Caco-2 (cell line): ENCODE measurements at places on chromosomes 16 and 17.

DNA sequence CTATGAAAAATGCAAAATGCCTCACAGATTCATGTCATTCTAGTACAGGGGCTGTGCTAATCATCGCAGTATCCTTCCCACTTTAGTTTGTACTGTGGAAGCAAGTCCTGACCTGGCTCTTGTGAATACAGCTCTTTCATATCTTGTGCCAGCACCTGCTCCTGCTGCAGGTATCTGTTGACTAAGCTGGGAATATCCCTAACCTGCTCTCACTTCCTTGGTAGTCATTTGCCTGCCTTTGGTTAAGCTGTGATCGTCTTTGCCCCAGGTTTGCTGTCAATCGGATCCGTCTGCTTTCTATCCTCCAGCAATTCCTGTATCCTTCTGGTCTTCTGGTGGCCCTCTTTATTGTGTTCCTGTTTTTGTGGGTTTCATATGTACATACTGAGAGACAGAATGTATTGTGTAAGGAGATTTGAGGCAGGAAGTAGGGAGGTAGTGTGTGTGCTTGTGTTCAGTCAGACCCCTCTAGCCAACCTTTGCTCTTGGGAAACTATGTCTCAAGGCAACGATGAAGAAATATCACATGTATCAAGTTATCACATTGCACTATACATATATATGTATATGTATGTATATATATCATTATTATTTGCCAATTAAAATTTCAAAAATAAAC lies 7.7 kb upstream of the GINS3 start:
- H3K36me3 ChIP-seq = no peaks in the 10 kb centered on the region
- no peaks in the 10 kb centered on the region for H3K27me3 ChIP-seq
- H3K27ac ChIP-seq = no peak overlapping the region
- no peak for DNase-seq
- H3K4me1 ChIP-seq = no peaks in the 10 kb centered on the region
- H3K4me3 ChIP-seq = no peak overlapping the region

- H3K27me3 ChIP-seq = no peaks in the 10 kb centered on the region
- no peak overlapping the region for H3K4me3 ChIP-seq
- no peak for DNase-seq
- peaks cover 11% of the 10 kb centered on the region for H3K36me3 ChIP-seq
- H3K27ac ChIP-seq = peak overlapping the region; percentile 39
- H3K4me1 ChIP-seq = peaks cover 8% of the 10 kb centered on the region
Observed at GRCh38 chr17:41970901-41971331, 4.3 kb downstream of the CNP start.

DNA sequence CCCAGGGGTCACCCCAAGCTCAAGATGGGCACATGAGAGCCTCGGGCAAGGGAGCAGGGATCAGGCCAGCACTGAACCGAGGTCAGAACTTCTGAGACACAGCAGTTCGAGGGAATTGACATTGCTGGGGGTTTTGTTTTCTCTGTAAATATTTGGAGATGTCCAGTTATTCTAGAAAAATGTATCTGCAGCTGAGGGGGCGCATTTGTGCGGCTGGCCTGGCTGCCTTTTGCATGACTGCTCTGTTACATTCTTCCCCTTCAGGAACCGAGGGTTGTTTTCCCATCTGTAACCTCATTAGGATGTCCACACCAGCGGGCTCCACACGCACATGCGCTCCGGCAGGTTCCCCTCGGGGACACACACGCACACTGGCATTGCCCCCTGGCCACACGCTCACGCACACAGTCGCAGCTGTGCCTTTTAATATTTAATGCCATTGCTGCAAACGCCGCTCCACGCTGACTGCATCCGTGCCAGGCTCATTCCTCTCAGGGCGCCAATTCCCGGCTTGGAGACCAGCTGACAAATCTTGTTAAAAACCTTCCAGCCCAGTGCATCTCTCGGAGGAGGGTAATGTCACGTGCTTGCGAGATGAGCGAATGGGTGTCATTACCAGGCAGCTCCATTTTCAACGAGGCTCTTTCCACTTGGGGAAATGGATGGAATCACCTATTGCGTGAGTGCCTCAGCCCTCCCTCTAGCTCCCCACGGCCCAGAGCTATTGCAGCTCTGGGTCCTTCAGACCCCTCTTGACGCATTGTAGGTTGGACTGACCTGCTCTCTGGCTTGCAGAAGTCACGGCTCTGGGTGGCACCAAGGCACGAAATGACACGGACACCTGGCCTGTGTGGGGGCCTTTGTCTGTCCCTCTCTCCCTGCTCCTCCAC lies 13.1 kb downstream of the CCR7 start:
- no peak overlapping the region for H3K4me3 ChIP-seq
- H3K27ac ChIP-seq = peak overlapping the region; percentile 65
- DNase-seq = peak; percentile 55
- H3K4me1 ChIP-seq = peaks cover 53% of the 10 kb centered on the region
- H3K27me3 ChIP-seq = no peaks in the 10 kb centered on the region

DNA sequence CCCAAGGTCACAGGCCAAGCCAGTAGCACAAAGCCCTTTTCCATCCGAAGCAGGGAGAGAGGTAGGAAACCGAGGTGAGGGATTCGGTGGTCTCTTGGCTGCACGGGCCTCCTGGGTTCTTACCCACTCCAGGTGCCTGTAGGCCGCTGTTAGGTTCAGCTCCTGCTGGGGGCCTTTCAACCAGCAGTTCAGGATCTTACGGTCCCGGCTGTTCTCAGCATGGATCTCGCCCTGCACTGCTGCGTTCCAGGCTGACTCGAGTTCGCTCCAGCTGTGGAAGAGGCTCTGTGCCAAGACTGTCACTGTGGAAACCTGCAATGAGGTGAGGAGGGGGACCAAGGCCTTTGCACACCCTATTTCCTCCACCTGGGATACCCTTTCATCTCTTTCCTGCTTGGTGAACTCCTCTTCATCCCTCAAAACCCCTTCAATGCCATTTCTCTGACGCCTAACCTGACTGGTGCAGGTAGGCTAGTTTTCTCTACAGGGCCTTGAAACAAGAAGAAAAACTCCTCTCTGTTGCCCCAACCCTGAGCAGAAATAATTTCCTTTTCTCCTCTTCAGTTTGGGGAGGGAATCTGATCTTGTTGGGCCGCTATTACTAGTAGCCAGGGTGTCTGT lies 103.6 kb downstream of the RMI2 start:
- DNase-seq = no peak
- no peak overlapping the region for H3K4me3 ChIP-seq
- H3K36me3 ChIP-seq = no peaks in the 10 kb centered on the region
- H3K4me1 ChIP-seq = no peaks in the 10 kb centered on the region

DNA sequence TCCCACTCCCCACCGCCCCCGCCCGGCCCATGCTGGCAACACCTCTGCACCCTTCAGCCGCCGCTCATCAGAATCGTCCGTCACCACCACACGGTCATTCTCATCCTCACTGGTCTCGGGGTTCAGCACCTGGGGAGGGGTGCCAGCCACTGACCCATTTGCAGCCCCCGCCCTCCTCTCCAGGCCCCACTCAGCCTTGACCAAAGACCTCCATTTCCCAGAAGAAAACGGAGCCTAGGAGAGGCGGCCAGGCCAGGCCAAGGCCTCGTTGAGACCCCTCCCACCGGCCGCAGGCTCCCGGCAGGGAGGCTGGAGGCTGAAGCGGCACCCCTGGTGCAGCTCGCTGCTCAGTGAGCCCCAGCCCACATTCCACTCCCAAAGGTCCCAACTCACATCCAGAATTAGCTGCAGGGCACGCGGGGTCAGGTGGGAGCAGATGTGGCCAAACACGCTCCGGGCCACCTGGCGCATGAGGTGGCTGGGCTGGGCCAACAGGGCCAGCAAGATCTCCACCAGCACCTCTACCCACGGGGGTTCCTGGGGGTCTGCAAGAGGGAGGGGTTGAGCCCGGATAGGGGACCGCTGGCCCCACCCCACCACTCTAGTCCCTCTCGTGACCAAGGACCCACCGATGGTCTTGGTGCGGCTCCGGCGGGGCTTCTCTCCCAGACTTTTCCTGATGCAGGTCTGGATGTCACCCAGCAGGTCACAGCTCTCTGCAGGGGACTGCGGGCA lies 9.8 kb downstream of the MYBBP1A start:
- H3K4me3 ChIP-seq = no peak overlapping the region
- no peaks in the 10 kb centered on the region for H3K36me3 ChIP-seq
- no peak overlapping the region for H3K27ac ChIP-seq
- no peaks in the 10 kb centered on the region for H3K27me3 ChIP-seq

GRCh38 chr16:81720973-81721906 lies 57.9 kb upstream of the PLCG2 start:
- peaks cover 17% of the 10 kb centered on the region for H3K4me1 ChIP-seq
- no peak for DNase-seq
- H3K27me3 ChIP-seq = no peaks in the 10 kb centered on the region

DNA sequence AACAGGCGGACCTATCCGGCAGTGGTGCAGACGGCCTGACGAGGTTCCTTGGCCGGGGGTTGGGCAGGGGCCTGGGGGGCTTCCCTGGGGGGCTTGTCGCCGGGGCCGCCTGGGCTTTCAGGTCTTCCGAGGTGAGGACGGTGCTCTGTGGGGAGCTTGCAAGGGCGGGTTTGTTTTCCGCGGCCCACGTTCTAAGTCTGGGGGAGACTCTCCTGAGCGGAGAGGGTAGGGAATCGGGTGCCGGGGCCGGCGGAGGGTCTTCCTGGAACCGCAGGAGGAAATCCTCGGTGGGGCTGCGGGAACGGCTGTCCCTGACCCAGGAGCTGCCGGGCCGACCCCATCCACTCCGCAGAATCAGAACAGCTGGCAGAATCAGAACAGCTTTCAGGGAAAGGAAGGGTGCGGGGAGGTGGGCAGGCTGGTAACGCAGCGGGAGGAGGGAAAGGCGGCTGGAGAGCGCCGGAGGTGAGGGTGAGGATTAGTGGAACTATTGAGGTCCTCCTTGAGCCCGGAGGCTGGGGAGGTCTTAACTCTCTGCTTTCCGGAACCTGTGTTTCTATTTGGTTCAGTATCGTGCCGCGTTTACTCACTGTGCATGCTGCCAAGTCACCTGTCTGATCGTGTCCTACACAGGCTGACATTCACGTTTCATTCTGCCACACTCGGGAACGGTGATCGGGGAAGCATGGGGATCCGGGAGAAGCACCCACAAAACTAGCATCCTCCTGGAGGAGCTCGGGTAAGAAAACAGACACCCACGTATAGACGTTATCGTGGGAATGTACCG lies 28.9 kb downstream of the CPSF4L start:
- peaks cover 19% of the 10 kb centered on the region for H3K4me1 ChIP-seq
- no peaks in the 10 kb centered on the region for H3K27me3 ChIP-seq
- DNase-seq = peak; percentile 52
- H3K27ac ChIP-seq = peak overlapping the region; percentile 98
- peak overlapping the region; percentile 84 for H3K4me3 ChIP-seq

GRCh38 chr17:58513267-58513964 lies 1.0 kb downstream of the MTMR4 start:
- 0 out of 2 replicates have a peak, but pooled peaks cover 16% of the 10 kb centered on the region for H3K4me1 ChIP-seq
- peaks cover 7% of the 10 kb centered on the region for H3K36me3 ChIP-seq
- H3K27ac ChIP-seq = peak overlapping the region; percentile 58
- no peaks in the 10 kb centered on the region for H3K27me3 ChIP-seq
- peak overlapping the region; percentile 80 for H3K4me3 ChIP-seq
- no peak for DNase-seq
